ENCODE measurements at places on chromosomes 11 and 22.

GRCh38 chr11:119643876-119644225, 85.1 kb downstream of the NECTIN1 start:
- peak; percentile 22 for DNase-seq

DNA sequence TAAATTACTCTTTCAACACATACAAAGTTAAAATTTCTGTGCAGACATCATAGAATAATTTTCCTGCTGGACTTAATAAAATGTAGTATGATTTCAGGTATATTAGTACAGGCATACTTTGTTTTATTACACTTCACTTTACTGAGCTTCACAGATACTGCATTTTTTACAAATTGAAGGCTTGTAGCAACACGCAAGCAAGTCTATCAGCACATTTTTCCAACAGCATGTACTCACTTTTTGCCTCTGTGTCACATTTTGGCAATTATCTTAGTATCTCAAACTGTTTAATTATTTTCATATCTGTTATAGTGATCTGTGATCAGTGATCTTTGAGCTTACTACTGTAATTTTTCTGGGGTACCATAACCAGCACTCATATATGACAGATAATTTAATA, 44.5 kb downstream of the BBOX1 start:
- no peak for DNase-seq

DNA sequence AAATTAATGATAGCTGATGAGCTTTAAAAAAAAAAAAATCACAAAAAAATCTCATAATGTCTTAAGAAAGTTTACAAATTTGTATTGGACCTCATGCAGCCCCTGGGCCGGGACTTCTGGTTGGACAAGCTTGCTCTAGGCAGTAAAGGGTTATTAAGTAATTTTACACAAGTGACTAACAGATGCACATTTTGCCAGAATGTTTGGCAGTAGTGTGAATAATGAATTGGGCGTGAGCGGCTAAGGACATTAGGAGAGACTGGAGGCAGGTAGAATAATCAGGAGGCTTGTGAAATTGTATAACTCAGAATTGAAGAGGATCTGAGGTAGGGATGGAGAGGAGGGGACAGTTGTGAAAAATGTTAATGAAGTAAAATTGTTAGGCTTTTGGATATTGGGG, 77.4 kb downstream of the HIPK3 start:
- DNase-seq: no peak

DNA sequence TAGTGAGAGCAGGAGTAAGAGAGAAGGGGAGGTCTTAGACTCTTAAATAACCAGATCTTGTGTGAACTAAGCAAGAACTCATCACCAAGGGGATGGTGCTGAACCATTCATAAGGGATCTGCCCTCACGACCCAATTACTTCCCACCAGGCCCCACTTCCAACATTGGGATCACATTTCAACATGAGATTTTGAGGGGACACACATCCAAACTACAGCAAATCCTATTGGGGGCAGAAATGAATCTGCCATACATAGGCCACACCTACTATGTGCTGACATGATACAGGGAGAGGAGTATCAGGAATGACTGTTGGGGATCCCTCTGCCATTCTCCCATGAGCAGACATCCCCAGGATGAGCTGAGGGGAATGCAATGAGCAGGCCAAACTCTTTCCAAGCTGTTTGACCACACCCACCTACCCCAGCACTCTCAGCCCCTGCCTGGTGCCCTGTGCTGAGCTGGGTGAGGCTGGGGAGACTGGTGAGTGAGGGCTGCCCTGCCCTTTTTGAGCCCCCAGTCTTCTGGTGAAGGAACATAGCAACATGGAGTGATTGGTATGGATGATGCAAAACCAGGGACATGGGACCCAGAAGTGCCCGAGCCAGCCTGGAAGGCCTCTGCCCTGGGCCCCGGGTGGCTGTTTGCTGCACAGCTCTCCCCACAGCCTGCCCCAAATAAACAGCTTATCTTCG, 1.2 kb upstream of the GTSE1 start:
- peak; percentile 85 for DNase-seq

DNA sequence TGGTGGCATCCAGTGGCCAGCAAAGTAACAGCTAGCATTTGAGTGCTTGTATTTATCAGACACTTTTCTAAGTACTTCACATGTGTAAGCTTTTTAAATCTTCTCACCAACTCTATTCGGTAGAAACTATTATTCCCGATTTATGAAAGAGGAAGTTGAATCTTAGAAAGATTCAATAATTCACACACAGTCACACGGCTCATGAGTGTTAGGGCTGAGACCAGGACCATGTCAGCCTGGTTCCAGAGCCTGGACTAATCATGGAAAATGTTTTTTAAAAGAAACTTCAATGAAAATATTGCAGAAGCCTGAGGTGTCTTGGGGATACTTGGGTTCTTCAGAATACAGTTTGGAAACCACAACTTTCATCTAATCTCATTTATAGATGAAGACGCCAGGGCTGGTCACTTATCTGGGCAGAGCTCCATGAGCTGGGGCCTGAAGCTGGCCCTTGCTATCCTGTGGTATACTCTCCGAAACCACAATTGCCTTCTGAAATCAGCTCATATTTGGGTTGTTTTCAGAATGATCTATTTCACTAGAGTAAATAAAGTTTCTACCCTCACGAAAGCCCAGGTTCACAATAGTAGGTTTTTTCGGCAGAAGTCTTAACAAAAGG, 4.3 kb upstream of the CRTAM start:
- DNase-seq: no peak

Data from osteoblast (primary cell).